ENCODE measurements at places on chromosomes 7 and 10.
A peak's percentile ranks its signal among the peaks of the same experiment; 100 is the strongest.

- DNase-seq, result peak; percentile 29
Measured at GRCh38 chr10:80356563-80356988, at the start of the genes DYDC1 and DYDC2. TSS of gene DYDC1 (minus strand) at chr10:80356755. CDS start at chr10:80352601, 4,154 bp downstream. TSS of gene DYDC2 (plus strand) at chr10:80356781. CDS start at chr10:80362444, 5,663 bp downstream.

DNA sequence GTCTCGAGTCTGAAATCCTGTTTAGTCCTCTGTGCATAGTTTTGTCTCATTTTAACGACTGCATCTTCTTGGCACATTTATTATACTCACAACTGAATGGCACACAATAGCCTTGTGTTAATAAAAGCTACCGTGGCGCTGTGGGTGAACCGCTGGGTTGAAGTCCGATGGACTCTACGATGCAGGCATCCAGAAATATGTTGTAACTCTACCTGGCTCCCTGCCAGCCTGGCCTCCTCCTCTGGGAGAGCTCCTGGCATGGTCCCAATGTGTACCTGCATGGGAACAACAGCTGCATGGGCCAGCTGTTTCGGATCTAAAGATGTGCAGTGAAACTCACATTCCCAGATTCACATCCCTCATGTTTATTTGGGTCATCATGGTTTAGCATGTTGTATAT is 3.7 kb upstream of the DPYSL4 start:
- DNase-seq, result no peak

- no peak for DNase-seq
Measured at GRCh38 chr10:132632091-132632561, 94.5 kb downstream of the INPP5A start.

- DNase-seq, result no peak
Measured at GRCh38 chr7:134902058-134902457, 84.2 kb upstream of the AGBL3 start.

GRCh38 chr7:36820527-36821170 is 96.4 kb upstream of the AOAH start:
- DNase-seq, result no peak

Data from activated T-cell treated with anti-CD3 and anti-CD28 coated beads for 24 hours (primary cell).